Panc1 (cell line): ENCODE measurements at places on chromosomes 4 and X. TPM values are rescaled to one million over a fixed set of nuclear protein-coding genes. Genes with fewer than 3 reads are reported as not detected.

DNA sequence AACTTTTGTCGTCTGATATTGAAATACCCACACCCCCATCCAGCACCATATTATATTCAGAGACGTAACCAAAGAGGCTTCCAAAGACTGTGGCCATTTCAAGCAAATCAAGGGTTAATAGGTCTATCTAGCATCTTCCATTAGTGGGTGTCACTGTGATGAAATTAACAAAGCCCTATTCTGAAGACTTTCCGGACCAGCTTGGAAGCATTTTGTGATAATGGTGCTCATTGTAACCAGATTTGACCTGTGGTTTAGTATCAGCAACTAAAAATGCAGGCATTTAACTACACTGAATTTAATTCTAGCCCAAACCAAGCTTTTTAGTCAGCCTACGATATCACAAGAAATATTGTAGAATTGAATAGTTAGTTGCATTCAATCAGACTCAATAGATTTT, 309.7 kb upstream of the TENM3 start:
- no peak overlapping the region for H3K4me3 ChIP-seq
- no peaks in the 10 kb centered on the region for H3K4me1 ChIP-seq
- no peak for DNase-seq
- no peaks in the 10 kb centered on the region for H3K36me3 ChIP-seq
- no peak overlapping the region for H3K27ac ChIP-seq

- H3K27me3 ChIP-seq, result no peaks in the 10 kb centered on the region
- no peaks in the 10 kb centered on the region for H3K36me3 ChIP-seq
- H3K4me3 ChIP-seq, result no peak overlapping the region
- no peaks in the 10 kb centered on the region; the same call in 1 of the 2 replicates for H3K4me1 ChIP-seq
- no peak overlapping the region for H3K27ac ChIP-seq
These were observed 45.0 kb downstream of the TET2 start for GRCh38 chr4:105191621-105192210.

DNA sequence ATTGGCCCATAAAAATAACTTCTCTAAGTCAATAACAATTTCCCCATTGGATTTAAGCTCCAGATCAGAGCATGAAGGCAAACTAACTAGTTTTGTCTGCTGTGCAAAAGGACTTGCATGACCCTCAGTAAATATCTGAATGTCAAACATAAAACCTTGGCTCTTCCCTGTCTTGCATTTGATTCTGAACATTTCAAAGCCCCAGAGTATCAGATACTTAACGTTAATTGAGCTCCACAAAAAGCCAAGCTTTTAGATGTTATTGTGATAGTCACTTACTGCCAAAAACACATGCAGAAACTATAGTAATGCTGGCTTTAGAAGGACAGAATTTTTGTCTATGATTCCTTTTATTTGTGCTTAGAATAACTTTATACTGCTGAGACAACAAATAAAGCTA, 664.2 kb downstream of the ADGRL3 start:
- no peak for DNase-seq
- no peaks in the 10 kb centered on the region for H3K36me3 ChIP-seq
- H3K4me3 ChIP-seq, result no peak overlapping the region
- H3K27ac ChIP-seq, result no peak overlapping the region

GDPD2 gene
- total RNA-seq, result 0.33 TPM

DNA sequence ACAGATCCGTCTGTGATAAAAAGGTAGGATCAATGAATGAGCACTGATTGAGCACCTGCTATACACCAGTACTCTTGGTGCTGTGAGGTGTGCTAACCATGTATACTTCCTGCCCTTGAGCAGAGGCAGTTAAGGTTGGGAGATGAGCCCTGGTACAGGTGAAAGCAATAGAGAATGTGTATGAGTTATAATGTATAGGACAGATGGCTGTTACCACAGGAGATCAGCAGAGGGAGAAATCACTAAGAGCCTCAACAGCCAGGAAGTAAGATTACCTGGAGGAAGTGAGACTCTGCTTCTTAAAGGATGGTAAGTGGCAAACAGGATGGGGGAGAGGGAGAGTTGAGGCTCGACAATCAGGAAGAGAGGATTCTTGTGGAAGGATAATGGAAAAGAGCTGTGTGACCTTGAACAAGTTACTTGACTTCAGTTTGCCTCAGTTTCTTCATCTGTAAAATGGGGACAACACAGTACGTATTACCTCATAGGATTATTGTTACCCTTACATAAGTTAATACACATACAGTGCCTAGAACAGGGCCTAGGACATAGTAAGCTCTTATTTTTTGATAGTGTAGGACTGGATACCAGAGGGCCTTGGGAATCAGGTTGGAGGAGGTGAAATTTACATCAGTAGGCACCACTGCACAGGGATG, 9.1 kb downstream of the CXCR3 start:
- no peaks in the 10 kb centered on the region for H3K4me1 ChIP-seq
- no peak overlapping the region for H3K4me3 ChIP-seq
- no peaks in the 10 kb centered on the region for H3K27me3 ChIP-seq
- no peak overlapping the region for H3K27ac ChIP-seq
- peaks cover 9% of the 10 kb centered on the region; the same call in 1 of the 2 replicates for H3K36me3 ChIP-seq
- no peak for DNase-seq

GRCh38 chr4:182569561-182569960, 326.4 kb downstream of the TENM3 start:
- H3K4me3 ChIP-seq, result no peak overlapping the region
- H3K36me3 ChIP-seq, result no peaks in the 10 kb centered on the region

GRCh38 chr4:165627548-165627947, 245.5 kb upstream of the TLL1 start:
- no peaks in the 10 kb centered on the region for H3K27me3 ChIP-seq
- DNase-seq, result no peak
- no peak overlapping the region; the same call in 1 of the 2 replicates for H3K4me3 ChIP-seq
- H3K36me3 ChIP-seq, result no peaks in the 10 kb centered on the region

FLNA gene
- 920 TPM for total RNA-seq

DNA sequence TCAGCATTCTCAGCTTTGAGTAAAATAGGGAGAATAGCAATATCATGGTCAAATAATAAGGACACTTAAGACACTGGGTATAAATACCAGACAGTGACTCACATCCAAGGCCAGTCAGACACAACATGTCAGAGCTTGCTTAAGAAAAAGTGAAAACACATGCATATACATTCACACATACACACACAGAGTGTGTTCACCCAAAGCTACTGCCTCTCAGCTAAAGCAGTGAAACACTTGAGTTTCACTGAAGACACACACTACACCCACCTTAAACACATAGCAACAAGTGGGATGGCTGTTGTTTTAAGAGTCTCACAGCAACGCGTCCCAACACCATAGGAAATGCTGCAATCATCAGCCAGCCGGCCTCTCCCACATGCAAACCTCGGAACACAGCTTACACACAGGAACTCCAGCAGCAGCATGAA, 14.4 kb downstream of the SHROOM4 start:
- no peak for DNase-seq
- no peaks in the 10 kb centered on the region for H3K4me1 ChIP-seq
- no peaks in the 10 kb centered on the region; the same call in 1 of the 2 replicates for H3K27me3 ChIP-seq
- no peak overlapping the region for H3K27ac ChIP-seq
- H3K4me3 ChIP-seq, result no peak overlapping the region

DNA sequence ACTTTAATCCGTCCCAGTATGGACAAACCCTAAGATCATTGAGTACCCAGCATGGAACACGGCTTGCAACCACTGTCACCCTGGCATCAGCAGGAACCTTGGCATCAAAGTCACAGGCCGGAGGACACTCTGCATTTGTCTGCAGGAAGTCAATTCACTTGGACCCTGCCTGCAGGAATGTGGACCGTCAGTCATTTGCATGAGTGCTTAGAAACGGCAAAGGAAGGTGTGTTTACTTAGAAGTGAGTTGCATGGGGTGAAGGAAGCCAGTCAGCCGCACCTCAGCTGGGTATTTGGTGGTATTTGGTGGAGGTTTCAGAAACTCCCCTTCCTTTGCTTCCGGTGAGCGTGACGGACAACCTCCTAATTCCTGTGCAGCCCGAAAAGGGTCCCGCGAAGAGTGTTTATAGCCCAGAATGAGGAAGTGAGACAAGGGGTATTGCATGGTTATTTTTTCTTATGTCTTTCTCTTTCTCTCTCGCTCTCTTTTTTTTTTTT, 15.5 kb downstream of the P2RY8 start:
- H3K4me1 ChIP-seq, result no peaks in the 10 kb centered on the region
- no peak overlapping the region for H3K4me3 ChIP-seq
- H3K27me3 ChIP-seq, result no peaks in the 10 kb centered on the region
- H3K36me3 ChIP-seq, result no peaks in the 10 kb centered on the region

LNX1 gene
- 0.18 TPM for total RNA-seq

SPATA4 gene
- total RNA-seq, result not detected

- DNase-seq, result no peak
- no peak overlapping the region for H3K4me3 ChIP-seq
- no peaks in the 10 kb centered on the region for H3K4me1 ChIP-seq
- no peaks in the 10 kb centered on the region for H3K36me3 ChIP-seq
These were observed 428.4 kb downstream of the AFF2 start for GRCh38 chrX:148928811-148929210.

DNA sequence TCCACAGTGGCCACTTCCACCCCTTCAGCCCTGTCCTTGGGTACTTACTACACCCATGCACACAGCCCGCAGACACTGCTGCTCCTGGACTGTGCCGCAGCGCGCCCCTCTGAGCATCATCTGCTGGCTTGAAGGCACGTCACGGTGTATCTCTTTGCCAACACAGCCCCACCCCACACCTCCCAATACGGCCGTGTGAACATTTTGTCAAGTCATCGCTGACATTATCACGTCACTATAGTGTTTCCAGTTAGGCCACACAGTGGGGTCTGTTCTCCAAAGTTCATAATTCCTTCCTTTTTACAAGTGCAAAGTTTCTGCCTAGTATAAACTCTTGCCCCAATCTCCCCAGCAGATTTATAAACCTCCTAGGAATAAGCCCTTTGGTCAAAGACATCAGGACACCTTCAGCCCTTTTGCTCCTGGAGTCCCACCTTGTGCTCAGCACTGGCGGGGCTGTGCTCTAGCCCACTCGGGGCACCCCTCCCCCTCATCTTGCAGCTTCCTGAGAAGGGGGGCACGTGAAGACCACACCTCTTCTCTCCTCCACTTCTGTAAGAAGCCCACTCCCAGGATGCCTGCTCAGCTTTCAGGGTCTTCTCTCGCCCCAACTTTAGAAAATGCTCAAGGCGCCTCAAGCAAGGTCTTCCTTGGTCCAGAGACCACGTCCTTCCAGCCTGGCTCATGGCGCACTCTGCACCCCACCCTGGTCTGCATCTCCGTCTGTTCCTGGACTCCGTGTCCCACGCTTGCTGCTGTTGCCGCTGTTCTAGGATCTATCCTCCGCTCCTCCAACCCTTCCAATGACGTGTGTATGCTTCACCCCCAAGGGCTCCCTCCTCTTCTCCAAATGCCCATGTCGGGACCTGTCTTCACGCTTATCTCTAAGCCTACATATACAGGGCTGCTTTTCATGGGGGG, 7.2 kb downstream of the FAM53A start:
- H3K27me3 ChIP-seq, result no peaks in the 10 kb centered on the region
- H3K4me3 ChIP-seq, result no peak overlapping the region
- no peak overlapping the region for H3K27ac ChIP-seq
- no peak for DNase-seq
- no peaks in the 10 kb centered on the region for H3K4me1 ChIP-seq

KCTD8 gene
- total RNA-seq, result not detected

- no peak overlapping the region for H3K27ac ChIP-seq
- H3K4me1 ChIP-seq, result no peaks in the 10 kb centered on the region
- no peaks in the 10 kb centered on the region for H3K27me3 ChIP-seq
- H3K4me3 ChIP-seq, result no peak overlapping the region
- no peaks in the 10 kb centered on the region for H3K36me3 ChIP-seq
These were observed 1420.5 kb downstream of the PCDH7 start for GRCh38 chr4:32140636-32141035.

BMP2K gene
- 23.3 TPM for total RNA-seq

DNA sequence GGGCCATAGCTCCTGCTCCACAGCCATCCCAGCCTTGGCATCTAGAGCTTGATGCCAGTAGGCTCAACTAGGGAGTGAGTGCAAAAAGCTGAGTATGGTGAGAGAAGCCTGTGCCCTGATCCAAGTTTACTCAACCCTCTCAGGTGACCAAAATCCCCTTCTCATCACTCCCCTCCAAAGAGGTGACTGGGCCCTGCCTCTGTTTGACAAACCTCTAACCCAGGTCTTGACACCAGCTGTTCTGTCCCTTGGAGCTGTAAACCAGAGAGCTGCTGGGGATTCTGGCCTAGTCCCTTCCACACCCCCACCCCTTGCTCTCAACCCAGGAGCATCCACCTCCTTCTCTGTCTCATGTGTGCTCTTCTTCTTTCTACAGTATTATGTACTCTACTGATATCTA, 73.5 kb downstream of the MSN start:
- no peak overlapping the region for H3K4me3 ChIP-seq
- H3K27ac ChIP-seq, result no peak overlapping the region
- no peak for DNase-seq
- H3K27me3 ChIP-seq, result no peaks in the 10 kb centered on the region
- no peaks in the 10 kb centered on the region for H3K4me1 ChIP-seq

DNA sequence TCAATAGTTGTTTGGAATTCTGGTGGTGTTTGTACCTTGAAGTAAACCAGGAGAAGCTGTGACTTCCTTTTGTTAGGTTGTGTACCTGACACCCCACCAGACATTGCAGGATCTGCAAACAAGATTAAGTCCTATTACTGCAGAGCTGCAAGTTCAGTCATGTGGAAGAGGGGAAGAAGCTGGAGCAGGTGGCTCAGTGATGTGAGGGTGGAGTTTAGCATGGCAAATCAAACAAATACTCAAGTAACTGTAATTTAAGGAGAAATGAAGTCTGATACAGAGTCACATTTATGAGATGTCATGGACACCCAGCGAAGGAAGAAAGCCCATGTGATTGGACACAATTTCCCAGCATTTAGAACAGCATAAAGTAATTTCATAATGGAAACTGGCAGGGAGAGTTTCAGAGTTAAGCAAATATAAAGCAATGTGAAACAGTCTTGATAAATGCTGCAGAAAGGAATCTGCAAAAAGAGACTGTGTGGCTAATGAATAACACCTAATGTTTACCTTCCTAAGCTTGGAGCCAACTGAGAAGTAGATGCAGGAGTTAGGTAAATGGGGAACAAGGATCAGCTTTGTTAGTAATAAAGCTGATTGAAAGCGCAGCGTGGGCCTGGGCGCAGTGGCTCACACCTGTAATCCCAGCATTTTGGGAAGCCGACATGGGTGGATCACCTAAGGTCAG, 249.1 kb downstream of the GBA3 start:
- no peaks in the 10 kb centered on the region for H3K27me3 ChIP-seq
- H3K27ac ChIP-seq, result no peak overlapping the region
- DNase-seq, result no peak
- H3K4me3 ChIP-seq, result no peak overlapping the region
- no peaks in the 10 kb centered on the region for H3K36me3 ChIP-seq

GPR173 gene
- 0.13 TPM for total RNA-seq

GRCh38 chr4:184251670-184251980, 34.0 kb upstream of the ENPP6 start:
- H3K36me3 ChIP-seq, result no peaks in the 10 kb centered on the region
- H3K4me1 ChIP-seq, result no peaks in the 10 kb centered on the region
- no peak overlapping the region for H3K4me3 ChIP-seq
- no peak overlapping the region for H3K27ac ChIP-seq

GAGE12E gene
- total RNA-seq, result not detected

NDNF gene
- total RNA-seq, result 0.10 TPM

DNA sequence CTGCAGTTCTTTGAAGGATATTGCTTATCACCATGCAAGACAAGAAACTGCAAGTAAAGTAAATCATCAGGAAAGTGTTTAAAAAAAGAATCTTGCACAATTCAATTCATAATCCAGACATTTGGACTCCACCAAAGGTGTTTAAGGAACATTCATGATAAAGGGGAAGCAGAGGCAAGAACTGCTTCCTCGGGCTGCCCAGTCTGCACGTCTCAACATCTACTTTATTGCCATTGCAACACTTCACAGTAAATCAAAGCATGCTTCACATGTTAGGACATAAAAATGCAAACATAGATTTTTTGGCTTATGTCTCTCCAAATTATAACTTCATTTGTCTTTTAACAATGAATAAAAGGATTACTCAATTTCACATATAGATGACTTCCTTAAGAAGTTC, 42.5 kb downstream of the MID1 start:
- H3K27me3 ChIP-seq, result no peaks in the 10 kb centered on the region
- peaks cover 11% of the 10 kb centered on the region for H3K4me1 ChIP-seq
- no peak overlapping the region for H3K4me3 ChIP-seq
- no peaks in the 10 kb centered on the region for H3K36me3 ChIP-seq

GSPT2 gene
- 15.7 TPM for total RNA-seq
